Stimulated activated CD8-positive, alpha-beta memory T cell treated with anti-CD3 and anti-CD28 coated beads, Interleukin-2, amount 100 ng/mL, for 1 hour (primary cell): ENCODE measurements at places on chromosomes 7 and 10.

- no peak for DNase-seq
Observed at GRCh38 chr7:2663960-2664359, 24.0 kb upstream of the AMZ1 start.

GRCh38 chr7:143507094-143507518 lies 29.4 kb downstream of the TAS2R41 start:
- DNase-seq, result no peak

DNA sequence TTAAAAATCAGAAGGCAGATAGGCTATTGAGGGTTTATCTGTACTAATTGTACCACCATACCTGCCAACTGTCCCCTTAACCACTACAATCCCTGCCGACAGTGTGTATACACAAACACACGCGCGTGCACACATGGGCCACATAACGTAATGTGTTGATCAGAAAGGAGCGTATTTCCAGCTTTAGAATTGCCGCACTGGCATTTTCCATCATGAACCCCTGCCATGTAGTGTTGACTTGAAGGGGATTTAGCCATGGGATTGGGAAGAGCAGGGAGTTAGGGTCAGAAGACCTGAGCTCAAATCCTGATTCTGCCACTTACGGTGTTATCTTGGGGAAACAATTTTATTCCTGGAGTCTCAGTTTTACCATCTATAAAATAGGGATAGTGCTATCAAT lies 158.9 kb downstream of the TCF7L2 start:
- no peak for DNase-seq

GRCh38 chr10:93874309-93875031 lies 19.3 kb upstream of the SLC35G1 start:
- DNase-seq, result no peak

DNA sequence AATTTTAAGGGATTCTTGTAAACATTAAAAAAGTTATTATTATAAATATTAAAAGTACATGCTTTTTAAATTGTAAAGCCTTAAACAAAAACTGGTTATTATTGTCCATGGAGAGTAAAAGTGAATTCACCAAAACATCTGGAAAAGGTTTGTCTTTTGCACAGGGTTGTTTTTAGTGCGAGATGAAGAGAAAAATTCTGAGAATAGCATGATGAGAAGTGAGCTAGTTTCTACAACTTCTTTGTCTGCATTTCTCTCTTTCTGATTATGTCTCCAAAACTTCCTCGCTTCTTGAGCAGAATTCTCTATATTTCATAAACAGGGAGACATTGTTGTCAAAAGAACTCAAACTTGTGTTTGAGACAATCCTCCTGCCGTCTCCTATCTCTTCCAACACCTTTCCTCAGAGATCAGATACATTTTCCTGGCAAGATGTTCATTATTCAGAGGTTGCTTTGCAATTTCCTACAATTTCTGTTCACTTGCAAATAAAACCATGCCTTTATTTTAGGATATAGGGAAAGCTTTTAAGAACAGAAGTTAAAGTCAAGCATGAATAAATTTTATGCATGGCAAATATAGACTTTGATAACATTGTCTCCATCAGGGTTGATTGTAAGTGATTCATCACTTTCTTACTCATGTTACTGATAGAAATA lies 372.1 kb upstream of the NPVF start:
- no peak for DNase-seq

DNA sequence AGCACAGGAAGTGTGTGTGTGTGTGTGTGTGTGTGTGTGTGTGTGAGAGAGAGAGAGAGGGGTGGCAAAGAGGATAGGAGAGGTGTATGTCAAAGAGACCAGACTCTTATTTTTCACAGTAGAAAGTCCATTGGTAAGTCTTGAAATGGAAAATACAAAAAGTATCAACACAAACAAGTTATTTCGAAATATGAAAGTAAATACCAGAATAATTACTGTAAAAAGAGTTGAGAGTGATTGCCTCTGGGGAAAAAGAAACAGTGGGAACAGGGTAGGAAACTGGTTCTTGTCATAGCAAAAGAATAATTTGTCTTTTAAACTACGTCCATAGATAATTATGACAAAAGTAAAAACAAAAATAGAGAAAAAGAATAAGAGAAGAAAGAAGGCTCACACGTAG lies 29.0 kb upstream of the EIF5AL1 start:
- DNase-seq, result no peak

DNA sequence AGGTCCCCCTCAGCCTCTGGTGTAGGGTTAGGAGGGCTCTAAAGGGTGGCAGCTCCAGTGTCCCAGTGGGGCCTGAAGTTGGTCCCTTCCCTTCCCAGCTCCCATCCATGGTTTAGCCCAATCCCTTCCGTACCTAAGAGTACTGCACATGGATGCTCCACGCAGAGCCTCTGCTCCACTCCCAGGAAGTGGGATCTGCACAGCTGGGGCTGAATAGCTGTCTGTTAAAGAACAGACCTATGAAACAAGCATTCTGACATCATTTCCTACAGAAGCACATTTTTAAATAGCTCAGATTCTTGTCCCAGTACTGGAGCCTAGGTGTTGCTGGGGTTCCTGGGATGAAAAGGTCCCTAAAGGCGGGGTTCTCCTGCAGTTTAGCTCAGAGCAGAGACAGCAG lies 135.9 kb downstream of the ZMYND11 start:
- no peak for DNase-seq

DNA sequence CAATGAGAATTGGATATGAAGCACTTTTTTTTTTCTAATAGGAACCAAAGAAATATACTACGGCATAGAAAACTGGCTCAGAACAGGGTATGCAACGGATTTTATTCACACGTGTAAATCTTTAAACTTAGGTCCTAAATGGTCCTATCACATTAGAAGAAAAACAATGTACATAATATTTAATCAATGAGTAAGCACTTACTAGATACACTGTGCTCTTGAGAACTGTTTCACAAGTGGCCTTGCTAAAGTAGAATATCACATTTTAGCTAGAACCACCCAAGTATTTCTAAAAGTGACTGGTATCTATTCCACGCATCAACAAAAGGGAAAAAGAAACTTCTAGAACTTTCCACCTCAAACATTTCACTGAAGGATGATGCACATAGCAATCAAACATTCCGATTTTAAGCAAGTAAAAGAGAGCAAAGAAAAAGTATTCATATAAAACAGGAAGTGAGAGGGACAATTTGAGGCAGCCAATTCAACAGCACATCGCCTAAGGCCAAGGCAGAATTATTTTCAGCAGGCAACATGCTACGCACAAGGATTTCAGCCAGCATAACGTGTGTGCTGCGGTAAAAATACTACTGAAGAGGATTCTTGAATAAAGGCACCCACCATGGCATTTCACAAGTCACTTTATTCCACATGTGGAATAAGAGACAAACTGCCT lies 55.8 kb downstream of the PARD3 start:
- DNase-seq, result no peak

DNA sequence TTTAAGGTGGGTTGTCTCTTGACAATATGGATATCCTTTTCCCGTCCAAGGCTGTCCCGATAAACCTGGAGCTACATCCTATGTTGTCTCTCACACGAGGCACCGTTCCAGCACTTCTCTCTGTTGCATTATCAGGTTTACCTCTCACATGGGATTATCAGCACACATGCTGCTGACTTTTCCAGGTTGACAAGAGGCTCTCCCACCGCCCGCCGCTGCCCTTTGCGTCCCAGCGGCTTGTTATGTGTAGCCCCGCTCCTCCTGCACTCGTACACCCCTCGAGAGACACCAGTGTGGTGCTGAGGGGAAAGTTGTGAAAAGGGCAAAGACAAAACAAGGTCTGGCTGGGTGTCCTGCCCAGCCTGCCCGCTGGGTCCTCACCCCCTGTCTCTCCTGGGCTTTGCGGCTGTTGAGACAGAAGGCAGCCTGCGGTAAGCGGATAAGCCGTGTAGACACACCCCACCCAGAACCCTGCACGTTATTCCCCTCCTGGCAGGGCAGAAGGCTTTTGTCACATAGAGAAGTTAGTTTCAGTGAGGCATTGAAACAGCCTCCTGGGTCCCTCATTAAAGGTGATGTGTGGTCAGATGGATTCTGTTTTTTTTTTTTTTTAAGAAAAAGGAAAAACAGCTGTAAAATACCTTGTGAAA lies 38.7 kb downstream of the UBE3C start:
- no peak for DNase-seq

- no peak for DNase-seq
Observed at GRCh38 chr7:157474685-157475084, 137.9 kb downstream of the DNAJB6 start.

DNA sequence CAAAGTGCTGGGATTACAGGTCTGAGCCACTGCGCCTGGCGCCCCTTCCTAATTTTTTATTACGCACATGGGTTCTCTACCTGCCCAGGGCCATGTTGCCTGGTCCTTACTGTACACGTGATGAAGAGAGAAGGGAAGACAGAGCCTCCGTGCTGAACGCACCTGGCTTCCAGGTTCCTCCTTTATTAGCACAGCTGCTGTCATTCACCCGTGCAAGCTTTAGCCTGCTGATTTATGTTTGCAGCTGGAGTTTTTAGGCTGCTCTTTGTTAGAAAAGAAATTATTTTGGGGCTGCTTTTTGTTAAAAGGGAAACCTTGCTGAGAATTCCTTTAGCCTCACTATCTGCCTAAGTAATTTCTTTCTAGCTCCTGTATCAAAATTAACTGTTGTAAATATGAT lies 417.0 kb downstream of the CALN1 start:
- DNase-seq, result no peak

GRCh38 chr7:138095972-138096935 lies 20.0 kb downstream of the AKR1D1 start:
- DNase-seq, result no peak

DNA sequence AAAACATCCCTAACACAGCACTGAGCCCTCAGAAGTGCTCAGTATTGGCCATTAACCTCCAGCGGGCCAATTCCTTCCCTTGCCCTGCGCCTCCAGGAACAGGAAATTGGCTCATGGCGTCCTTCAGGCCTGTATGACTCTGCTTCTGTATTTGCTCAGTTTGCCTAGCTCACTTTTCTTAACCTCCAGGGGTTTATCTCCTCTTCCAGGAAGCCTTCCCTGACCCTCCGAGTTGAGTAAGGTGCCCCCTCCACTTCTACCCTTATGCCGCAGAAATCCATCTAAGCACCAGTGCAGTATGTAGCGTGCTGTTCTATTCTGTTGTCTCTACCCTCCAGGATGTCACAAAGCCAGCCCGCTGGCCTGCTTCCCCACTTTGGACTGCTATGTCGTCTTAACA lies 1.1 kb upstream of the SFXN4 start:
- no peak for DNase-seq

- no peak for DNase-seq
Observed at GRCh38 chr10:92290076-92290836, 622 bp downstream of the CPEB3 start.

DNA sequence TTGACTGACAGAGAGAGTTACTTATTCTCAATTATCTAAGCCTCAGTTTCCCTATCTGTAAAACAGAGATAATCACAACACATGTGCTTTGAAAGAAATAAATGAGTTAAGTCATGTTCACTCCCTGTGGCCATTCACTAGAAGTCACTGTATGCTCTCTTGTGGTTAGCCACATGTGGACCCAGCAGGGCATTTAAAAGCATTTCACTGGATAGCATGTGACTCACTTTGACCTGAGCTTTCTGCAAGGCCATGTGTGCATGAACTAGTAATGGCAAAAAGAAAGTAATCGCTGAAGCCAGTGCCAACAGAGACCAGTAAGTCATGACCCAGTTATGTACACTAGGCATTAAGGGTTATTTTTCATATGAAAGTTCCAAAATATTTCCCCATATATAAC lies 557.0 kb upstream of the IGFBP3 start:
- no peak for DNase-seq

DNA sequence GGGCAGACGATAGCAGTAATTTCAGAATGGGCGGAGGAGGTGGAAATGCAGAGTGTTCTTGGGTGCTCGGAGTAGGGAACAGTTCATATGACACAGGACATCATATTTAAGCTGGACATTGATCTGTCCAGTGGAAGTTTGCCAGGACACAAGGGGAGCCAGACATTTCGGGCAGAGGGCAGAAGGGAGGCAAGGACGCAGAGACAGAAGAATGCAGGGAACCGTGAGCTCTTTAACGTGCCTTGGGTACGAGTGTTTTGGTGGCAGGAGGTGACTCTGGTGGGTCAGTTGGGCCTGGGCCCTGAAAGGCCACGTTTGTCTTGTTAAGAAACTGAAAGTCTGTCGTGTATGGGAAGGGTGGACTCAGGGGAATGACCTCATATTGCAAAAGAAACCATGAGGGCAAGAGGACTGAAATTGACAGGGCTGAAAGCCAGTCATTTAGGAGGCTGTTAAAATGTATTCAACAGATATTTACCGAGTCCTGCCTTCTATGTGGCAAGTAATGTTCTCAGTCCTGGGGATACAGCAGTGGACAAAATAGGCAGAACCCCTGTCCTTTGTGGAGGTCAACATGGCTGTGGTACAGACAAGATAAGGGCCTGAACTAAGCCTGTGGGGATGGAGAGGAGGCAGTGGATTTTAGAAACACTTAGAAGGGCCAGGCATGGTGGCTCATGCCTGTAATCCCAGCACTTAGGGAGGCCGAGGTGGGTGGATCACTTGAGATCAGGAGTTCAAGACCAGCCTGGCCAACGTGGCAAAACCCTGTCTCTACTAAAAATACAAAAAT lies 2.2 kb downstream of the OPTN start:
- DNase-seq, result no peak

GRCh38 chr10:70851597-70852475 lies 36.1 kb downstream of the SGPL1 start:
- no peak for DNase-seq

GRCh38 chr10:13441476-13441875 lies 87.3 kb downstream of the BEND7 start:
- DNase-seq, result no peak

DNA sequence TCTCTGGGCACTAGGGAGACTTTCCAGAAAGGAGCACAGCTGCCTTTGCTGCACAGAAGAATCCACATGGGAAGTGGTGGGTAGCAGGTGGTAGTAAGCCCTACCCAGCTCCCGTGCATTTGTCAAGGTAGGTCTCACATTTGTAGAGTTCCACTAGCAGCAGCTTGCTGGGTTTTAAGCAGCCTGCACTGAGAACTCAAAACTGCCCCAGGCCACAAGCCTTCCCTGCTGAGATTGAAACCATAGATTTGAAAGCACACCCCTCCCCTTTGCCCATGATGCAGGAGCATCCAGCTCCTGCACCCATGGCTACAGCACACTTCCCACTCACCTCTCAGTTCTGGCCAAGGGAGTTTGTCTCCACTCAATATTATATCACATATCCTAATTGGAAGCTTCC lies 604.5 kb upstream of the STEAP1 start:
- DNase-seq, result no peak

- no peak for DNase-seq
Observed at GRCh38 chr10:111161109-111161874, 84.5 kb downstream of the ADRA2A start.

- no peak for DNase-seq
Observed at GRCh38 chr7:51243631-51244030, 73.0 kb downstream of the COBL start.

DNA sequence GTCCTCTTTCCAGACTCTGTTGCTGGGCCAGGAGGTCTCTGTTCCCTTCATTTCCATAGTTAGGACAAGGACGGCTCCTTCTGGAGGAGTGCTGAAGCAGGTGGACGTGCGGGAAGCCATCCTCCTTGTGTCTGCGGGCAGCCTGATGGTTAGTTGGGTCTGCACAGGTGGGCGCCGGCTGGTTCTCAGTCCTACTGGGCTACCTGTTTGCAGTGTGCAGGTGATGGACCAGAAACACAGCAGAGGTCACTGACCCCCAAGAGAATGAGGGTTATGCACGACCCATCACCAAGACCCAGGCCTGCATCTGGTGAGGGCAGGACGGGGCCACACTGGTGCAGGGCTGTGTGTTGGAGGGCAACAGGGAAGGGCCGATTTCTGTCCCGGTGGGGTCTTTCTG lies 7.8 kb downstream of the RARRES2 start:
- DNase-seq, result no peak

- DNase-seq, result peak; percentile 25
Observed at GRCh38 chr10:119313644-119314043, 106.3 kb downstream of the GRK5 start.

- DNase-seq, result no peak
Observed at GRCh38 chr7:90484706-90485105, 15.3 kb downstream of the PTTG1IP2 start.
